Jurkat, Clone E6-1 (cell line): ENCODE measurements at places on chromosomes 12 and 14.

DNA sequence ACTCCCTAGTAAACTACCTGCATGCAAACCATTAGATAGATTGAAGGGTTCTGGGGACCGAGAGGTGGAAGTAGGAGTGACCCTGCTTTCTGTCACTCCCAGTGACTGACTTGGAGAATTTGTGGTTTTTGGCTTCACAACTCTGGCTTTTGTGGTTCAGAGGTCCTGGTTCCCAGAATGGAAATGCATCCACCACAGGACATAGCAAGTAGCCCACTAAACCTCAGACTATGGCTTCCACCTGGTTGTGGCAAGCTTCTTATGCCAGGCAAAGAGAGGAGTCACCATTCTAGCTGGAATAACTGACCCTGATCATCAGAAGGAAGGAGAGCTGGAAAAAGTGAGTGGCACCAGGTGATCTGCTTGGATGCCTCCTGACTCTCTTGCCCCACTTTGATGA lies 162.4 kb upstream of the TMEM260 start:
- DNase-seq, result no peak

GRCh38 chr12:56591126-56591525 lies 39.0 kb downstream of the BAZ2A start:
- no peak for DNase-seq

DNA sequence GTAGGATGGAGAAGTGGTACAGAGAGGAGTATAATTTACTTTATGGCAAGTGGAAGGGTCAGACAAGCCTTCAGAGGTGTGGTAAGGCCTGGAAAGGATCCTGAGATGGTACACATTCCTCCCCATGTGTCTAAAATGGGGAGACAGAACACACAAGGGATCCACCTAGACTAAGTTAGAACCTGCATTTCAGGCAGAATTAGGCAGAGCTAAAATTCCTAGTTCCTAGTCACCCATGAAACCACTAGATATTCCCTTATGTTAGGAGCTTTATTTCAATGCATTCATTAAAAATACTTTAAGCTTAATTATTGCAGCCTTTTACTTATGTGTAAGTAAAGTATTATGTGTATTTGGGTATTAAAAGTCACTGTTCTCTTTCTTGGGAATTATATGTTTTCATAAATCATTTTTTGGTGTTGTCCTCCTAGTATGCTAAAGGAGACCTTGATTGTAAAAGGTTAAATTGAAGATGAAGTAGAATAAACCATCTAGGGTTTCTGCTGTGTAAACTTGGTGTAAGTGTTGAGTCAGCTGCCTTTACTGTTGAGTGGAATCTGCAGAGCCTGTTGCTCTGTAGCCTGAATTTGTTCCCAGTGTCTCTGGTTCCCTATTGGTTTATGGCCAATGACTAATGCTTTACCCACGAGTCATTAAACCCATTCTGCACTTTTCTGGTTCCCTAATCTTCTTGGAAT lies 423.2 kb downstream of the ATP23 start:
- DNase-seq, result no peak

GRCh38 chr12:72256725-72257124 lies 15.4 kb upstream of the TRHDE start:
- DNase-seq, result no peak

DNA sequence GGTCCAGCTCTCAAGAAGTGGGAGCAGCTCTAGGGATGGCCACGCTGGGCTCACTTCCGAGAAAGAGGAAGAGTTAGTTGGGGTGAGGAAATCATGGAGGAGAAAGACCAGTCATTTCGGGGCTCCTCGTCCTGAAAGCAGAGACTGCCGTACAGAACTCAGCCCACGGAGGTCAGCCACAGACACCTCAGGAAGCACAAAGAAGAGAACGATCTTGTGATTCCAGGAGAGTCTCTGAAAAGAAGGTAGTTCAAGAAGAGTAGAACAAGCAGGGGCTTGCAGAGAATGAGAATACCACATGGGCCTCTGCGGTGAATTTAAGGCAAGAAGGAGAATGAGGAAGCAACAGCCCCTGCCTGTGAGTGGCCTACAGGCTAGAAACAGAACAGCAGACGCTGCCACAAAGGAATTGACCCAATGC lies 311.9 kb downstream of the CACNA1C start:
- DNase-seq, result no peak
